ENCODE measurements at places on chromosomes 11 and 22.

GRCh38 chr11:91295591-91295990 lies 929.0 kb upstream of the FAT3 start:
- no peak for DNase-seq

DNA sequence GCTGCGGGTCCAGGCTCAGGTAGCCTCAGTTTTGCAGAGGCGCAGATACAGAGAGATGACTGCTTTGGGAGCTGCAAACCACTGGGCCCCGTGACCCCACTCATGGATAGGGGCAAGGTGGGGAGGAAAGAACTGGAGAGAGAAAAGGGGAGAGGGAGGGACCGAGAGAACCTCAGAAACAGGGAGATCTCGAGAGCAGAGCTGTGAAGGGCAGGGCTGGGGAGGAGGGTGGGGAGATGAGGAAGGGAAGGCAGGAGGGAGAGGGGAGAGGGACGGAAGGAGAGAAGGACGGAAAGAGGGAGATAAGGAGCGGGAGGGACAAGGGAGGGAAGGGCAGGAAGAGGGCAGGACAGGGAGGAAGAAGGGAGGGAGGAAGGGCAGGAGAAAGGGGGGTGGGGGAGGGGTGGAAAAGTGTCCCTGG lies 46.3 kb downstream of the IGLL1 start:
- DNase-seq, result no peak

- no peak for DNase-seq
Observed at GRCh38 chr11:63939397-63939891, 642 bp downstream of the NAA40 start.

- DNase-seq, result no peak
Observed at GRCh38 chr22:45328822-45329529, 19.2 kb downstream of the FAM118A start.

GRCh38 chr11:61725781-61726231 lies 26.6 kb upstream of the MYRF start:
- no peak for DNase-seq

GRCh38 chr11:73252577-73253191 lies 19.5 kb upstream of the P2RY6 start:
- DNase-seq, result no peak

DNA sequence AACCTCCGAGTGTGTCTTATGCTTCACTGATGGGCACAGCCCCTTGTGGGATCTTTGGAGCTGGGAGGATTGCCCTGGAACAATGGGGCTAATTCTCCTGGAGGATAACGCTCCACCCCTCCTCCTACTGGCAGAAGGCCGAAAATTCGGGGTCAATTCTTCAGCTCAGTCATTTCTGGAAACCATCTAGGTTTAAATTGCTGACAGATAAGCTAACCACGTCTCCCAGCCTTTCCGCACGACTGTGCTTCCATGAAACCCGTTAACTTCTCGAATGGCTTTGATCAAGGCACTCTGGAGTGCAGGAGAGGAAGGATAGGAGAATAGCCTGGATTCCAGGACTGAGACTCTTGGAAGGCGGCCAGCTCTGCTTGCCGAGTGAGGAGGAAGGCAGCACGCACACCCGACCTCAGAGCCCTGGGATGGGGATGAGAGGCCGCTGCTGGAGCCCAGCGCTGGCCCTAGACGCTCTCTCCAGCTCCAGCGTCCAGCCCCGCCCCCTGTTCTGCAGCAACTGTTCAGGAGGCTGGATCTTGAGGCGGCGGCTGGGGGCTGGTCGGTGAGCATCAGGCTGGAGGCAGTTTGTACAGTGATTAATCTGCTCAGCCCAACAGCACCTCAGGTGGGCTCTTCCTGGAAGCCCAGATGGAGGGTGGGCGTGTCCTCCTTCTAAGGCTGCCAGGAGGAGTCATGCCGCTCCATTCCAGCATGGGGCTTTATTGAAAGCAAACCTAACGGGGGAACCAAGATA lies 176.7 kb upstream of the NCAM1 start:
- no peak for DNase-seq

- DNase-seq, result no peak
Observed at GRCh38 chr22:29987137-29987536, 93.1 kb upstream of the HORMAD2 start.

- DNase-seq, result no peak
Observed at GRCh38 chr11:86811637-86812321, 11.4 kb downstream of the PRSS23 start.

Data from stimulated activated CD8-positive, alpha-beta memory T cell treated with anti-CD3 and anti-CD28 coated beads, Interleukin-4, amount 100 ng/mL, for 24 hours (primary cell).